ENCODE measurements at places on chromosomes 5 and 9.
A peak's percentile ranks its signal among the peaks of the same experiment; 100 is the strongest.

- ATAC-seq = no peak
Observed at GRCh38 chr9:95629585-95629984, 112.8 kb upstream of the PTCH1 start.

DNA sequence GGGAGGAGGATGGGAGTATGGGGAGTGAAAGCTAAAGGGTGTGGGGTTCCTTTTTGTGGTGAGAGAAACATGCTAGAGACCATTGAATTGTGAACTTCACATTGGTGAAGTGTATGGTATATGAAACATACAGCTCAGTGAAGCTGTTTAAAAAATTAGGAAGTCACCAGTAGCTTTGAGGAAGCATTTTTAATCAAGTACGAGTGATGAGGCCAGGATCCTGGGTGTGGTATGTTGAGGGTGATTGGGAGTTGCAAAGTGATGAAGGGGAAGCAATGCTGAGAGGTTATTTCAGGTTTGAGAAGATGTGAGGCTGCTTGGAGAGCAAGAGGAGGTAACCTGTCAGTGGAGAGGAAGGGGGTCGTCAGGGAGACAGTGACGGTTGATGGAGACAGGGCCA is 22.7 kb upstream of the CLK4 start:
- no peak for ATAC-seq

DNA sequence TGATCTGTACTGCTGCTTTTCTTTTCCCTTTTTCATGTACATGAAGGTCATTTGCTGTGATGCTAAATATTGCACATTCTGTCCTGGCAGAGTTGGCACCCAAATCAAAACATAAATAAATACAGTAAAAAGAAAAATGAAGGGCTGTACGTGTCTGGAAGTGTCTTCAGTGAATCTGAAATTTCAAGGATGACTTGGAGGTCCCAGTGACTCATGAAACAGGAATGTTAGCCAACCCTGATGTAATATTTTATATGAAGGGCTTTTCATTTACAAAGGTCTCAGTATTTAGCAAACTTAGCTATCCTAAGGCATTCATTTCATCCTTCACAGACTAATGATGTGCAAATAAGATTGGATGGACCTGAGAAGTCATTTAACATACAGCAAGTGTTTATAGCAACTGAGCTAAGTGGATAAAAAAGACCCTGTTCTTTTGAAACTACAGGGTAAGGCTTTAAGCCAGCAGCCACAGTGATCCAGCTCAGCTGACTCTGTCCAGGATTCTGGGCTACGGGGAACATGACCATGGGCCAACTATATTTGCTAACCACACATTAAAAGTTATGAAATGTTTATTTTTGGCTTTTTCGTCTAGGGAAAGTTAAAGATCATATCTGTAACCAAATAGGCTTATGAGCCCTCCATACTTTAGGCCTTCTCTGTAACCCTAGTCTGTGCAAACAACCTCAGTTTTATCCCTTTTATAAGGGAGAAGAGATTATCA is 104.0 kb upstream of the DMRTA1 start:
- ATAC-seq = peak; percentile 73

GRCh38 chr9:128206916-128207910 is 4.0 kb downstream of the DNM1 start:
- ATAC-seq = no peak

DNA sequence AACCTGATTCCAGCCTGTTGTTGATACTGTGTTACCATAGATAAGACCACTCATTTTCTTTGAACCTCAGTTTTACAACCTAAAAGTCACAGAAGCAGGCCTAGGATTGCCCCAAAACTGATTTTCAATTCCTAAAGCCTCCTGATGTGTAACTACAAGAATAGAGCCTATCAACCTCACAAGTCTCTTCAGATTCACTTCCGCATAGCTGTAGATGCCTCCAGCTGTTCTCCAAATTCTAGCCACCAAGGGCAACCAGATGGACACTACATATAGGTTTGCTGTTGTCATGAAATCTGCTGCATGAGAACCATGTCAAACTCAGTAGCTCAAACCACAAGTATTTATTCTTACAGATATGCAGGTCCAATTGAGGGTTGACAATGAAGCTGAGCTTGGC is 143.5 kb downstream of the SPATA31D1 start:
- no peak for ATAC-seq

- no peak for ATAC-seq
Observed at GRCh38 chr5:180139731-180140055, 68.1 kb upstream of the RNF130 start.

- no peak for ATAC-seq
Observed at GRCh38 chr9:98678244-98678842, 30.4 kb downstream of the GABBR2 start.

GRCh38 chr5:16628376-16628775 is 11.6 kb upstream of the RETREG1 start:
- no peak for ATAC-seq

GRCh38 chr5:160921423-160922285 is 69.6 kb upstream of the ATP10B start:
- no peak for ATAC-seq

GRCh38 chr5:134595458-134595838 is 37.2 kb downstream of the SAR1B start:
- no peak for ATAC-seq

GRCh38 chr9:74275872-74276508 is 221.1 kb upstream of the RORB start:
- no peak for ATAC-seq

GRCh38 chr9:88706193-88707113 is 171.5 kb downstream of the NXNL2 start:
- peak; percentile 28 for ATAC-seq

DNA sequence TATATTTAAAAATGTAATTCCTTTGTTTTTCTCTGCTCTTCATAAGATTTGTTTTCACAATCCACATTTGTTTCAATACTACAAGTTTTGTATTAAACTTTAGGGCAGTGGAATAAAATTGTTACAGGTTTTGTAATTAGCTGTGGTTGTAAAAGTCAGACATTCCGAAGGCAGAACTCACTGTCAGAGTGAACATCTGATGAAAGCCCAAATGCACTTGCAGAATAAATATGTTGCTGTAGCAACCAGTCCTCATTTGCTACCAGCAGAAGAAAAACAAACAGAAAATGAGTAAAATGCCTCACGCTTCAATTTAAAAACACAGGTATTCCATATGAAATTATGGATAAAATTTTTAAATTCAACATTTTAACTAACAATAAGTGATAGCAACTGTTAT is 740.1 kb upstream of the FAM174A start:
- no peak for ATAC-seq

DNA sequence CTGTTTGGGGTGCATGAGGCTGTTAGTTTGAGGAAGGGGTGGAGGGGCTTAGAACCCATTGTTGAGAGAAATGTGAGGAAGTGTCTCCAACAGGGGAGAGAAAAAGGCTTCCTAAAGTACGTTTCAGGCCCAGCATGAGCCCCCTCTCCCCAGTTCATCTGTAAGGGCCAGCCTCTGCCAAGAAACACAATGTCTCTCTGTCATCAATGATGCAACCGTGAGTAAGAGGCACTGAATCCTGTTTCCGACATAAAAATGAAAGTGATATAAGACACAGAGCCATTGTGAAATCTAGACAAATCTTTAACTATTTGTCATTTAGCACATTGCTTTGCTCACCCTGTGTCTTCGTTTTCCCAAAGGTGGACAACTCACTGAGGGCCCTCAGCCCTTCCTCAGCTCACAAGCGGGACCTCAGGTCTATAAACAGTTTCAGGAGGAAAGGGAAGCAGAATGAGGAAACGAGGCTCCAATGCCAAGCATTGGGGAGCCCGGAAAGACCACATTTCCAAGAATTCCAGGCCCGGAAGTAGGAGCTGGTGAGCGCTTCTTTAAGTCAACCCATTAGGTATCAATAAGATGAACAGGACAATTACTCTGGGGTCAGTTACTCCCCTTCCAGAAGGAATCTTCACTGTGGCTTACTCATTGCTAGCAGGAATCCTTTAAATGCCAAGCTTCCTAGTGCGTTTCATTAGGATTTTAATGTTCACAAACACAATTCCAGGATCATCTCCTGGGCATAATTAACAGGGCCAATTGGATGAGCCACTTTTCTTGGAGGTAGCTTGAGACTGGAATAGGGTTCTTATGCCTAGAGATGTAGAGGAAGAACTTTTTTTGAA is 59.0 kb upstream of the KLF4 start:
- peak; percentile 93 for ATAC-seq

- ATAC-seq = no peak
Observed at GRCh38 chr5:68385936-68386335, 170.4 kb downstream of the PIK3R1 start.

- ATAC-seq = no peak
Observed at GRCh38 chr5:98825582-98826375, 52.3 kb downstream of the RGMB start.

- ATAC-seq = no peak
Observed at GRCh38 chr9:8616414-8616813, 816.8 kb upstream of the DMAC1 start.

DNA sequence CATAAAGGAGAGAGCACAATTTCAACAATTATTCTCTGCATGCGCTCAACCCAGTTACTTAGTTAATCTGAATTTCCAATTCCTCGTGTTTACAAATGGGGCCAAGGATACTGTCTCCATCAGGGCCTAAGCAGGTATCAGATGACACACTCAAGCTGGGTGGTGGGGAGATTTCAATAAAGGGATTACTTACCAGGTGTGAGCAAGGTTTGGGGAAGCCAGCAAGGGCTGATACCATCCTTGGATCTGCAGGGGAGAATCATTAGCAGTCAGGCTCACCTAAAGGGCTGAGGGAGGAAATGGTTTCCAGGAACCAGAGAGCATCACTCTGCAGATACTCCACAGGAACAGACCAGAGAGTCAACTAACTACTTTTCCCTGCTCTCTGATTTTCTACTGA is 487.1 kb downstream of the NTRK2 start:
- ATAC-seq = no peak

- no peak for ATAC-seq
Observed at GRCh38 chr5:167871091-167871490, 420.4 kb upstream of the WWC1 start.

- no peak for ATAC-seq
Observed at GRCh38 chr9:13083366-13083765, 196.1 kb downstream of the MPDZ start.

DNA sequence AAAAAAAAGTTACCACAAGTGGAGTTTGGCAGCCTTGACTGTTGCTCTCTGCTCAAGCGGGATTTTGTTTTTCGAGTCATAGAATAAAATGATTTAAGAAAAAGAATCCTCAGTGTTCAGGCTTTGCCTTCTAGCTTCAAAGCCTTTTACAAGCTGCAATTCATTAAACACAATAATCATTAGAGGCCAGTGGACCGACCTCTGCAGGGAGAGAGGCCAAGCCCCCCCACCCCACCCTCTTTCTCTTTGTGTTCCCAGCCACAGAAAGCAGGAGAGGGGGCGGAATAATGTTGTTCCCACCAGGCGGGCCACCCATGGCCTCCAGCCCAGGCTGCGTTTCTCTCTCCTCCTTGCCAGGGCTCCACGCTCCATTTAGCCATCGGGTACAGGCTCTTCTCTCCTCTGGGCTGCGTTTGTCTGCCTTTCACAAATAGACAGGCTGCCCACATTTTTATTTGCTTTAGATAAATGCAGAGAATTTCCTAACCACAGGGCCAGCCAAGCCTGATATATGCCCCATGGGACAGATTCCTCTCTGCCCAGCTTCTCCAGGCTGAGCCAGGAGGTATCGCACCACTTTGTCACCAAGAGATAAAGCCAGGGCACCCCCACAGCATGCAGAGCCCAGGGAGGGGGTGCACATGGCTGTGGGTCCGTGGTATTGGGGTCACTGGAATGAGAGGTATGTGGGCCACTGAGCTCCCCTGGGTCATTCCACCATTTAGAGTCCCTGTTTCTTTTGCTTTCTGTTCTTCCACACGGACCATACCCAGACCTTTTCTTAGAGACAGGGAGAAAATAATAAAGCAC is 318.8 kb downstream of the PIK3R1 start:
- peak; percentile 13 for ATAC-seq

DNA sequence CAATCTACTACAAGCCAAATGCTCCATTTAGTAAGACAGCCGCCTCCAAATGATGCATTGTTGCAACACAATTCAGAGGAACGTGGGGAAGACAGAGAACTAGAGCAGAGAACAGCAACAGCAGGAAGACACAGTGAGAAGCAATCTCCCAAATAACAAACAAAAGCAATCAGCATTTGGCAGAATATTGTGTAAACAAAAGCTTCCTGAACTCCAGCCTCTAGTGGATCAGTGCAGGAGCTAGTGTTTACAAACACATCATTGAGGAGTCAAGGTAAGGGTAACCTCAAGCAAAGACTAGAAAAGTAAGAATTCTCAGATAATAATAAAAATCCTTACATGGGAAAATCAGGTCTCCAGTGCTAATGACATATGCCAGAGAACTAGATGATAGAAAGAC is 20.6 kb downstream of the FST start:
- no peak for ATAC-seq

DNA sequence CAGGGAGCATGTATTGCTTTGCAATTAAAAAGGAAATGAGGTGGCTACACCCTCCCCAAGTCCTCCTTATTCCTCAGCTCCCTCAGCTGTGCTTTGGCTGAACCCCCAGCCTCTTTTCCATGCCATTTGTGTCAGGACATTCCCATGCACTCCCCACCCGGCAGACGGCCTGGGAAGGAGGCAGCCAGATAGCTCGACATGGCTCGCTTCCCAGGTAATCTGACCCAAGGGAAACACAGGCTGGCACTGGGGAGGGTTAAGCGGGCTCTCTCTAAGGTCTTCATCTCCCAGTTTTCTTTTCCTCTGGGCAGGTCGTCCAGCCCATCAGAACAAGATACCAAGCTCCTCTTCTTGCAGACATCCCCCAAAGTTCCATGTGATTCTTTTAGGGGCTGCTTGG is 31.2 kb downstream of the BTNL9 start:
- ATAC-seq = no peak

GRCh38 chr9:113380869-113381378 is 4.1 kb upstream of the HDHD3 start:
- ATAC-seq = no peak

GRCh38 chr5:115246361-115246991 is 16.2 kb downstream of the PGGT1B start:
- no peak for ATAC-seq

GRCh38 chr9:37512437-37512836 is 26.7 kb downstream of the POLR1E start:
- ATAC-seq = no peak

GRCh38 chr5:161189452-161189851 is 337.4 kb upstream of the ATP10B start:
- ATAC-seq = no peak

DNA sequence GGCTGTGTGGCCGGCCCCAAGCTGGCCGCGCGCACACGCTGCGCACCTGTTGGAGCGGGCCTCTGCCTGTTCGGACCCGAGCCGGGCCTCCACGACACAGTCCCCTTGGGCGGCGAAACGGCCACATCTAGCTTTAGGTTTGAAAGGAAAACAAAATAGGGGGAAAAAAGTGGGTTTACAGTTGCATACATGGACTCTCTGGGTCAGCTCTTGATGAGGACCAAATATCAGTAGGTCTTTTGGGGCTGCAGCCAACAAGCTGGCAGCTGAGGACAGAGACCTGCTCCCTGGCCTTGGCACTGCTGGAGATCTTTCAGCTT is 20.7 kb downstream of the IGIP start:
- ATAC-seq = no peak

DNA sequence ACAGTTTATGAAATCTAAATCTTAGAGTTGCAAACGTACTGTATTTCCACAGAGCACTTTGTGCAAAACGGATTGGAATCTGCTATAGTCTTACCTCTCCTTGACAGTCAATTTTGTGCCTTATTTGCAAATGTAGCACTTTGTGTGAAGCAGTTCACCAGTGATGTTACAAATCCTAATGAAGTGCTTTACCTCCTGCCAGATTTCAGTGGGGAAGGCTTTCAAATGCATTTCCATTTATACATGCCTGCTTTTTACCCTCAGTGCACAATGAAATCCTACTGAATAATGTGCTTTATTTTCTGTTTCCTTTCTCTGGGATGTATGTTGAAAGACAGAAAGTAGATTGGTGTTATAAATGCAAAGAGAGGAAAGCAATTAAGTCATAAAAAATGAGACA is 2141.6 kb upstream of the C9orf72 start:
- ATAC-seq = no peak
